ENCODE measurements at places on chromosomes 7 and 10.

DNA sequence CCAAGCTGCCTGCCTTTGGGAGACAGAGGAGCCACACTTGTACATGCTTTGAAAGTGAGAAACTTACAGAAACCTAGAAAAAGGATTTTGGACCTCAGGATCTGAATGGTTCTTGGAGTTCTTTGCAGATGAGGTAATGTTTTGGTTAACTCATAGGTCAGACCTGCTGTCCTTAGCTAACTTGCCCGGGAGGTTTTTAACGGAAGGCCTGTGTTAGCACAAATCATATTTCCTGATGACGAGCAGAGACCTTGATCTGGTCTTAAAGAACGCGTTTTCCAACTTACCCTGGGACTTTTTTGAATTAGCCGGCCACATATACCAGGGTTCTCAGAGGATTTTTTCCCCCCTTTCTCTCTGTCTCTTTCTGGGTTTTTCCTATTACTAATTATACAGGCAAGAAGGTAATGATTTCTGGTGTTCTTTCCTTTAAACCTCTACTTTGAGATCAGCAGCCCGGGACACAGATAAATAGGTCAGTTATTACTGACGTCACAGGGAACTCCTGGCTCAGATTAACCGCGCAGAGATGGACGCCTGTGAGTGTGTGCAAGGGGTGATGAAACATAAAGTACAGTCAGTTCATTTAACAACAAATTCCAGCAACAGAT is 101.7 kb upstream of the KLF6 start:
- H3K36me3 ChIP-seq, result no peaks in the 10 kb centered on the region
- H3K4me3 ChIP-seq, result no peak overlapping the region
- peak overlapping the region; percentile 85 for H3K27ac ChIP-seq
- H3K27me3 ChIP-seq, result no peaks in the 10 kb centered on the region
- peaks cover 9% of the 10 kb centered on the region for H3K4me1 ChIP-seq

DNA sequence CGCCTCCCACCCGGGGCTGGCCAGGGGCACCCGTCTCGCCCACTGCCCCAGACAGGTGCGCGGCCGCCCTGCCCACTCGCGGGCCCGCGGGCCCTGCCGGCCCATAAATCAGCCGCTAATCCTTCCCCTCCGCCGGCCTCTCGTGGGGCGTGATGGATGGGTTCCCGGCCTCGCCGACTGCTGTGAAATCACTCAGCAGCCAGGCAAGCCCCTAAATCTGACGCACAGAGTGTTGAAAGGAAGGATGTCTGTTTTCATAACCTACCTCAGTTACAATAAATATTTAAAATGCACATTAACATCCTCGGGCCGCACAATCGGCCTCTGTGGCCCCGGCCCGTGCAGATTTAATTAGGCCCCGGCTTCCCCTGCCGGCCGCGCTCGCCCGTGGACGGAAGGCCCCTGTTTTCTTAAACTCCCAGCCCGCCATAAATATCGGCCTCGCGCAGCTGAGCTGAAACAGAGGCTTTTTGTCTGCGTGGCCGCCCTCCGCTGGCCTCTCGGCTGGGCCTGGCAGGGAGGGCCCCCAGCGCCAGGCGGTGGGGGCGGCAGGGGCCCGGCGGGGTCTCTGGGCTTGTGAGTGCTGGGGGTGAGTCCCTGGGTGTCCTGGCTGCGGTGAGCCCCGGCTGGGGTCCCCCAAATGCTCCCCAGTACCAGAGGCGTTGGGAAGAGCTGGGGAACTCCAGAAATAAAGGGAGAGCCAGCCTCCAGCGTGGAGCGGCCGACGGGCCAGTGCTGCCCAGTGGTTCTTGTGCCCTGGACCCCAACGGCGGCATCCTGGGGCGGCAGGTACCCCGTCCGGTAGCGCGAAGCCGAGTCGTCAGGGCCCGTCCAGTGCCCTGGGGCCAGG is 90.7 kb downstream of the UNCX start:
- H3K4me3 ChIP-seq, result no peak overlapping the region
- no peak overlapping the region for H3K27ac ChIP-seq
- H3K36me3 ChIP-seq, result no peaks in the 10 kb centered on the region
- DNase-seq, result no peak
- no peaks in the 10 kb centered on the region for H3K4me1 ChIP-seq

DNA sequence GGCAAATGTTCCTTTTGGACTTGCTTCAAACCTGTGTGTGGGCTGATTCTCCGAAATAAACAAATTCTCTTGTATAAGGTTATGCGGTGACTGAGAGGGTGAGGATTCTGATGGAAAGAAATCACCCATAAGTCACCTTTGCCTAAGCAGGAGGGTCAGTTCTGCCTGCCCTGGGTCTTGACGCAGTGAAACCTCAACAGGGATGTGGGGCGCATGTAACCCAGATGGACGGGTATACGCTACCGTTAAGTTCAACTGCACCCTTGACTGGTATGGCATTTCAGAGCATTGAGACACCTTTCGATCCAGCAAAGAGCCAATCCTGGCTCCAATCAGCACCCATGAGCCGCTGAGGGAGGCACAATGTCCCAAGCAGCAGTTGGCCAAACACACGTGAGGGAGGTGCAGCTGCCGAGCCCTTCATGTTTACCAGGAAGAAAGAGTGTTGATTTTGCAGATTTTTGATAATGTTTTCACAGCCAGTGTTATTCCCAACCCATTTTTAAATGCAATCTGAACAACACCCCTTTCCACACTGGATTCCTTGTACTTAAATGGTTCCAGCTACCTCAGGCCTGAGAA is 48.1 kb downstream of the SORBS1 start:
- no peak overlapping the region for H3K27ac ChIP-seq
- H3K36me3 ChIP-seq, result no peaks in the 10 kb centered on the region
- H3K4me1 ChIP-seq, result peaks cover 1% of the 10 kb centered on the region
- DNase-seq, result no peak
- H3K27me3 ChIP-seq, result no peaks in the 10 kb centered on the region

DNA sequence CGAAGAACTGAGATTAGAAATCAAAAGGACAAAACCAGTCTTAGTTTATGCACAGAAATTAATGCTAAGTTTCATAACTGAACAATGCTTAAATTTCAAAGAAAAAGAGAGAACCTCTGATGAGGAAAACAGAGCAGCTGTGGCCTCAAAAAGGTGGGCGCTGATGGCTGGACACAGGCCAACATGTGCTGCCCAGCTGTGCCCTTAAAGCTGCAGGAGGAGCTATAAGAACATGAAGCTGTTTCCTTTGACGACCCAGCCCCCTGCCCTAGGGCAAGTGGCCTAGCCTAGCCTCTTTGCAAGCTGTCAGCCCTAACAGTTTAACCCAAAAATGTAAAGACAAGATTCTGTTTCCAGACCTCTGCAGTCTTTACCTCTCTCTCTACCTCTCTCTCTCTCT is 107.7 kb downstream of the GRID1 start:
- H3K4me1 ChIP-seq, result no peaks in the 10 kb centered on the region
- no peaks in the 10 kb centered on the region for H3K27me3 ChIP-seq
- DNase-seq, result no peak
- no peaks in the 10 kb centered on the region for H3K36me3 ChIP-seq
- H3K4me3 ChIP-seq, result no peak overlapping the region

- H3K27ac ChIP-seq, result no peak overlapping the region
- DNase-seq, result no peak
- no peaks in the 10 kb centered on the region for H3K4me1 ChIP-seq
These were observed 975.2 kb downstream of the NRG3 start for GRCh38 chr10:82850191-82850590.

GRCh38 chr10:130177250-130177649 is 41.1 kb downstream of the GLRX3 start:
- no peaks in the 10 kb centered on the region for H3K27me3 ChIP-seq
- DNase-seq, result no peak
- peaks cover 14% of the 10 kb centered on the region for H3K36me3 ChIP-seq
- no peak overlapping the region for H3K27ac ChIP-seq
- no peaks in the 10 kb centered on the region for H3K4me1 ChIP-seq
- H3K4me3 ChIP-seq, result no peak overlapping the region

GRCh38 chr7:2106440-2106839 is 126.3 kb downstream of the MAD1L1 start:
- no peaks in the 10 kb centered on the region for H3K27me3 ChIP-seq
- no peaks in the 10 kb centered on the region for H3K36me3 ChIP-seq
- DNase-seq, result no peak
- H3K27ac ChIP-seq, result no peak overlapping the region
- H3K4me3 ChIP-seq, result no peak overlapping the region

All from mesendoderm (in vitro differentiated cells).